ENCODE measurements at places on chromosomes 2 and 18.

- DNase-seq, result no peak
These were observed 421.3 kb upstream of the MMADHC start for GRCh38 chr2:150008901-150009300.

- DNase-seq, result no peak
These were observed 81.2 kb downstream of the MYO5B start for GRCh38 chr18:50113726-50114125.

GRCh38 chr18:9418047-9418690, 57.1 kb upstream of the RALBP1 start:
- no peak for DNase-seq

DNA sequence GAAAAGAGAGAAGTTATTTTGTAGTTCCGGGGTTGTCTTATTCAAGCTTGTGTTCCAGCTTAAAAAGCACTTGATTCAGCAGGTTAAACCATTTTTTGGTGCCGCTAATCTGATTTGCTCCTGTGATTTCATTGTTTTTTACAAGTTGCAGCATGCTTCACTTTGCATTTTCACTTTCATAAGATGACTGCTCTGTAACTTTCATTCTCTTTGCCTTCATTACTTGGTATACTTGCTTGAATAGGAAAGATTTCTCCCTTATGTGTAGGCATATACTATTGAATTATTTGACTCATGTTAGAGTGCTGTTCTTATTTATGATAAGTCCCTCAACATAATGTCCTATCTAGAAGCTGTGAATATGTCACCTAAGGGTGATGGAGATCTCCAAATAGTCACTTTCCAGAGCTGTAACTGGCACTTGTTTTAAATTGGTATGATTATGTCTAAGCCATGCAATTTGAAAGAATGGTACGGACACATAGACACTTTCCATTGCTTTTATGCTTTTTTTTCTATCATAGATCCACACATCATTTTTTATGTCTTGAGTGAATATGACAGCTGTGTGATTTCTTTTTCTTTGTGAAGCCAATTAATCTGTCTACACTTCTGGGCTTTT, 254.5 kb downstream of the DSEL start:
- no peak for DNase-seq

GRCh38 chr18:40414155-40414754, 1540.8 kb upstream of the PIK3C3 start:
- no peak for DNase-seq

- DNase-seq, result no peak
These were observed 9.6 kb upstream of the ADAM23 start for GRCh38 chr2:206433686-206434085.

Measured in large intestine (tissue), 12 donors.